Fibroblast of the aortic adventitia (primary cell): ENCODE measurements at places on chromosomes 7 and 10.

- DNase-seq = no peak
These were observed 17.4 kb downstream of the CYP3A4 start for GRCh38 chr7:99766484-99767099.

DNA sequence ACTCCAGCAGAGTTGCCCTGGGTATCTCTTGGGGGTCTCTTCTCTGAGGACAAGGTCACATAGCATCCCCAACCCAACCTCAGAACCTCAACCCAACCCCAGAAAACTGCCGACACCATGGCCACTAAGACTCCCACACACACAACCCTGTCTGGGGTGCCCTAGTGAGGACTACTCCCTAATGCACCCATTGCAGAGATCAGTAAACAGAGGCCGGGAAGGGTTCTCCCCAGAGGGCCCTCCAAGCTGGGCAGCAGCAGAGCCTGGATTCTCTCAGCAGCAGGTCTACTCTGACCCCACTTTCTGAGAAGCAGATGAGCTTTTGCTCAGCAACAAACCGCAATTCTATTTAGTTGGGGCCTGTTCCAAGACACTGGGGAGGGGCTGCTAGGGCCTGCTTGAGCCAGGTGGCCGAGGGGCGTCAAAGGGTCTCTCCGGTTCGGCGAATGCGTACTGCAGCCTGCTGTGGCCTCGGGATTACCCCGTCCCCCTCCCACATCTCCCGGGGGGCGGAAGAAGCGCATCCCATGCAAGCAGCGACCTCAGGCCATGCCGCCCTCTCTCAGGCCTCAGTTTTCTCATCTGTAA lies 828 bp downstream of the OGDHL start:
- DNase-seq = no peak

GRCh38 chr10:64148607-64149006 lies 627.4 kb downstream of the REEP3 start:
- DNase-seq = no peak

- no peak for DNase-seq
These were observed 59.3 kb downstream of the ATXN7L1 start for GRCh38 chr7:105816954-105817615.

DNA sequence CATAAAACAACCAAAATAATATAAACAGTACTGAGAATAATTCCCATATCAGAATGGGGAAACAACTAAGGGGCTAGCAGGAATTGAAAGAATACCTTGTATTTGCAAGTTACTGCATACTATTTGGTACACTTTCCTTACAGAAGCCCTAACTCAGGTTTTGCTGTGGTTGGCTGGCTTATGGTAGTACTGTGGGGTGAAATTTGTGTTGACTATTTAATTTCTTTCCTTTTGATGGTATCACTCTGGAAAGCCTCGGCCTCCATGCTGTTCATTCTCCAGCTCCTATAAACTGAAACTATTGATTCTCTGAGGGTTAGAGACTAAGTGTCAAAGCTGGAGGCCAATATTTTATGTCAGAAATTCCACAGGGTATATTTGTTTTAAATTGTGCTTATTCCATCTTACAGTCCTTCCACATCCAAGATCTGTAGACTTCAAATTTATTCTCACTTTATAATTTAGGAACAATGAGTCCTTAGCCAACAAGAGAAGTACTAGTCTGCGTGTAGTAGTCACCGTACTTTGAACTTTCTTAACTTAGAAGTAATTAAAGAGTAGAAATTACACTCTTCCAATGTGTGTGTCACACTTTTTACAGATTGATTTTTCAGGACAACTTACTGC lies 13.4 kb downstream of the SKIDA1 start:
- no peak for DNase-seq
